ENCODE measurements at places on chromosomes 2 and 18.

GRCh38 chr2:171568089-171568488 is 45.8 kb downstream of the CYBRD1 start:
- no peak for DNase-seq

DNA sequence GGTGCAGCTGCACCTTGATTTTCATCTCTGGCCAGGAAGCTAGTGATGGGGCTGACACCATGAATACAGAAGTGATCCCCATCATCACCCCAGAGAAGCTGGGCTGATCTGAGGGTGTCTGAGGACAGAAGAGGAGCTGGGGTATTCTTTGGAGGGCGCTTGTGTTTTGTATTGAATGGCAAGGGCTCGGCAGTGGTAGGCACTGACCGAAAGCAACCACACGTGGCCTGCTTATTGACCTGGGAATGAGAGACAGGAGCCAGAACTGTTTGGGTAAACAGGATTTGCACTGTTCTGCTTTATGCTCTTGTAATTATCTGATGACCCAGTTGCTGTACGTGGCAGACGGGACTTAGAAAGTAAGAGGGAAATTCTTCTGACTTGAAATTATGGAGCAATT is 62.6 kb upstream of the RPL31 start:
- DNase-seq: no peak

DNA sequence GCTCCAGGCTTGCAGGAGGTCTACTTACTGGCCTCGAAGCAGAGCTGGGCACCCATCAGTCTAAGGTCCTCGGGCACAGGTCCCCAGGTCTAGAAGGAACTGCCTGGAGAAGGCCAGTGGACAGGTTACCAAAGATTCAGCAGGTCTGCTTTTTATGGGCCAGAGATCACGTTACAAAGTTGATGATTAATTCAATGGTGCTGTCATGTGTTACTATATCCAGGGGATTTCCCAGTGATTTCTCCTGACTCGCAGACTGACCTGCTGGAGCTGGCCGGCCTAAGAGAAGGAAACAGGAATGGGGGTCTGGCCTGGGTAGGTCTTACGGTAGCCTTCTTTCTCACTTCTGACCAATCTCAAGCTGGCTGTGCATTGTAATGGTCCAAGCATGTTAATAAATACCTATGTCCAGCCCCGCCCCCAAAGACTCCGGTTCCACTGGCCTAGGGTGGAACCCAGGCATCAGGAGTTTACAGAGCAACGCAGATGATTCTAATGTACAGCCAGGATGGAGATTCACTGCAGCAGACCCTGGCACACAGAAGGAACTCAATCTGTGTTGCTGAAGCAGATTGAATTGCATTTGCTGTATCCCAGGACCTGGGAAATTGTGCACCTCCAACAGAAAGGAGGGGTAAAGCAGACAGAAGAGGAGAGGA is at the start of gene NEURL3:
NEURL3 (minus strand) TSS at position 127 of the 659 bp plus-strand sequence; CDS start at position 56, 71 bp downstream.
- DNase-seq: no peak

DNA sequence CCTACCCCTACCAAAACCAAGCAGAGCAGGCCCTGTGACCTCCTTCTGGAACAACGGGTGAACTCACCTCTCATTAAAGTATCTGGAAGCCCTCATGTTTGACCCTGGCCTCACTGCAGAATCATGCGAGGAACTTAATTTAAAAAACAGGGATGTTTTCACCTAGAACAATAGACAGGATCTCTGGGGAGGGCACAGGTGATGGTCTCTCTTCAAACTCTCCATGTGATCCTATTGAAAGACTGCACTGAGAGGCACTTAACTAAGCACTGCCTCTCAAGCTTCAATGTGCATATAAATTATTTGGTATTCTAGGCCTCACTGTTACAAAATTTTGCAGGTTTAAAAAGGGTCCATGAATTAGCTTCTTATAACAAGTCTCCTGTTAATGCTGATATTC is 7.5 kb downstream of the ZNF519 start:
- no peak for DNase-seq

DNA sequence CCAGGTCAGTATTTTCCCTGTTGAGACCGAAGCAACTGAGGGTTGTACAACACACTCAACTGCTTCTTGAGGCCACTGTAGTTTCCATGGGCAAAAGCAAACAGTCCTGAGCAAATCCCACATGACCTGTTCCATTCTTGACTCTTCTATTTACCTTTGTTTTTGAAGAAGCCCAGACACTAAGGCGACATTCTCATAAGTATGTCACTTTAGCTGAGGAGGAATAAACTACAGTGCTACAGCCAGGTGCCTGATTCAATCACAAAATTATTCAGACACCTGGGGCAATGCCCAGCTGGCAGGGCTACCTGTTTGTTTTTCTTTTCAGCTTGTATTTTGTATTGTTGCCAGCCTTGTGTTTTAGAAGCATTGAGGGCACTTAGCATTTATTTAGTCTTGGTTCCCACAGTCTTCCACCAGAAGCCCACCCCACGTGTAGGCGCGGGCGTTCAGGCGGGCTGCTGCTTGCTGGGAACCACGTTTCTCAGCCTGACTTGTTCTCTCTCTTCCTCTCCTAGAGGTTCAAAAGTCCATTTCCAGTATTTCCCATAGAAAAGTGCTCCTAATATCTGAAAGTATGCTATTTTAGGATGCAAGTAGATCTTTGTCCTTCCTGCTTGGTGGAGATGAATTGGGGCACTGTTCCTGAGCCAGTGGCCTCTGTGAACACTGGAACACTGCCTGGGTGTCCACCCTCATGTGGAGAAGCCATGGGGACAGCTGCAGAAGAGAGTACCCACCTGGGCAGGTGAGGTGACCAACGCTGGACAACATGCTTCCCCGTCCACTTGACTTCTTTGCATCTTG is 99.0 kb upstream of the COPS8 start:
- DNase-seq: no peak

GRCh38 chr2:108593547-108594098 is 59.4 kb downstream of the LIMS1 start:
- DNase-seq: no peak

DNA sequence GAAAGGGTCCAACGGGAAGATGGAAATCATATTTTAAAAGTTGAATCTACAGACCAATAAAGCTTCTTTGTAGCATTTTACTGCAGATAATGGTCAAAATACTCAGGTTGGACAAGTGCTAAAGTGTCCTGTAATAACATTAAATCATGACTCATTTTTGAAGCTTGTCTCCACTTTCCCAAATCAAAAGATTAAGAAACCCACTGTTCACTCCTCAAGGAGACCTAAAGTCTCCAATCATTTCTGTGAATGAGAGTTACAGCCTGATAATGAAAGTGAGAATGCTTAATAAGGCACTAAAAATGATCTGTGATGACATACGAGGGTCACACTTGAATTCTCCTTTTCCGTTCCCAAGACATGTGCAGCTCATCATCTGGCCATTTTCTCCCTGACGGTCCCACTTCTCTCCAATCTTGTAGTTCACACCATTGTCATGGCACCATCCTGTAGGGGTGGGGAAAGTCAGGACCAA is 53.4 kb downstream of the ATIC start:
- DNase-seq: no peak

DNA sequence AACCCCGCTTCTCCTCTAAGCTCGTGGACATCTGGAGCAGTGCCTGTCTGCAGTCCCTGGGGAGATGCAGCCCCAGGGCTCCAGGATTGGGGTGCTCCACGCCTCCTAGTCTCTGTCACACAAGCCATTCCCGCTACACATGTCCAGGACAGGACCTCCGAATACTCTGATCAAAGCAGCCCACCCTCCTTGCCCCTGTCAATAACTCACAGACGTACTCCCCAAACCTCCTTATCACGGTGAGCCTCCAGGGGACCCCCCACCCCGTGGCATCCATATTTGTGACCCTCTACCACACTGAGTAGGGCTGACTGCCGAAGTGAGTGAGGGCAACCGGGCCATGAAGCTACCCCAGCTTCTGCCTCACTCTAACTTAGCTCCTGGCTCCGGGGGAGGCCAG is 727.7 kb downstream of the GALR1 start:
- no peak for DNase-seq

DNA sequence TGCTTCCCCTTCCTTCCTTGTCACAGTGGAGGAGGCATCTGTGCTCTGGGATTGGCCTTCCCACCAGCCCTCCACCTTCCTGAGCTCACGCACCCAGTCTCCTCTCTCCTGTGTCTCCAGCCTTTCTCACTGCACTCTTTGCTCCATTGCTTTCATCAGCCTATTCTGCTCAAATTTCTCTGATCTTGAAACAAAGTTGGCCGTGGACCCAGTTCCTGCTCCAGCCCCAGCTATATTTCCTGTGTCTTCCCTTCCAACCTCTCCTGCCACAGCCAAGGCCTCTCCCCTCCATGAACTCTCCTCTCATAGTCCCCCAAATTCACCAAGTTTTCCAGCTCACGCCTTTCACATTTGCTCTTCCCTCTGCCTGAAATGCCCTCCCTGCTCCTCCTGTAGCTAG is 226.6 kb upstream of the AGAP1 start:
- DNase-seq: no peak

GRCh38 chr2:70807102-70807827 is 13.1 kb downstream of the CLEC4F start:
- DNase-seq: no peak

GRCh38 chr18:54774423-54774822 is 53.9 kb upstream of the RAB27B start:
- DNase-seq: no peak

DNA sequence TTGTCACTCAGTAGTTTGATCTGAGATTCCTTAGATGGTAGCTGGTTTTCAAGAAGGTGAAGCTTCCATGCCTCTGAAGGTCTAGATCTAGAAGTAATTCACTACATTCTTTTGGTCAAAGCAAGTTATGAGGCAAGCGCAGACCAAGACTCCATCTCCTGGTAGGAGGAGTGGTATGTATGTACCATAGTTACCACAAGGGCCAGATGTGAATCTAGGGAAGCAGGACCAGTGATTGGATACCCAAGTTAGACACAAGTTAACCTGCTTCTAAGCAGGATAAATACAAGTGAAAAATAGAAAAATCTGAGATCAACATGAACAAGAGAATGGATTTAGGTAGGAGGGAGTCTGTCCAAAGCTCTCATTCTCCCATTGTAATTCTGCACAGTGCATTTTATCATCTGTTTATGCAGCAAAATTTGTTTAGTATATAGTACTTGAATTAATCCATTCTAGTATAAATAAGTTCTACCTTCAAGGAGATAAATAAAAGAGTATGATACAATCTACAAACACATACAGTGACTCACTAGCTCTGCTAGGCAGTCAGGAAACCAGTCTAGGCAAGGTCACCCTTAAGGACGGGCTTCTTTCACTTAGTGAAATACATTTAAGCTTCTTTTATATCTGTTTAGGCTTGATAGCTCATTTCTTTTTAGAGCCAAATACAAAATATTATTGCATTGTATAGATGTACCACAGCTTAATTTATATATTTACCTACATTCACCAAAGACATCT is 14.2 kb upstream of the DOCK10 start:
- DNase-seq: no peak

DNA sequence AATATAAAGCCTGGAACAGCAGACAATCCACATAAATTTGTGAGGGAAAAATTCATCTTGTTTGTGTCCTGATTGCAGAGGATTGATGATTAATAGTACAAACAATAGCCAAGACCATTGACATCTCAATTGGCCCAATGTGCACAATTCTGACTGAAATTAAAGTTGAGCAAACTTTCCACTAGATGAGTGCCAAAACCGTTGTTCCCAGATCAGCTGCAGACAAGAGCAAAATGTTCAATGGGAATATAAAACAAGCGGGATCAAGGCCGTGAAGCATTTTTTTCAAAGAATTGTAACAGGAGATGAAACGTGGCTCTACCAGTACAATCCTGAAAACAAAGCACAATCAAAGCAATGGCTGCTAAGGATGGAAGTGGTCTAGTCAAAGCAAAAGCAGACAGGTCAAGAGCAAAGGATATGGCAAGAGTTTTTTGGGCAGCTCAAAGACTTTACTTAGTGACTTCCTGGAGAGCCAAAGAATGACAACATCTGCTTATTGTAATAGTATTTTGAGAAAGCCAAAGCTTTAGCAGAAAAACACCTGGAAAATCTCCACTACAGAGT is 55.9 kb upstream of the KIF5C start:
- DNase-seq: no peak

- DNase-seq: no peak
Measured at GRCh38 chr2:150735894-150736498, 248.5 kb upstream of the RND3 start.

GRCh38 chr2:147482916-147483669 is 361.7 kb upstream of the ACVR2A start:
- DNase-seq: no peak

DNA sequence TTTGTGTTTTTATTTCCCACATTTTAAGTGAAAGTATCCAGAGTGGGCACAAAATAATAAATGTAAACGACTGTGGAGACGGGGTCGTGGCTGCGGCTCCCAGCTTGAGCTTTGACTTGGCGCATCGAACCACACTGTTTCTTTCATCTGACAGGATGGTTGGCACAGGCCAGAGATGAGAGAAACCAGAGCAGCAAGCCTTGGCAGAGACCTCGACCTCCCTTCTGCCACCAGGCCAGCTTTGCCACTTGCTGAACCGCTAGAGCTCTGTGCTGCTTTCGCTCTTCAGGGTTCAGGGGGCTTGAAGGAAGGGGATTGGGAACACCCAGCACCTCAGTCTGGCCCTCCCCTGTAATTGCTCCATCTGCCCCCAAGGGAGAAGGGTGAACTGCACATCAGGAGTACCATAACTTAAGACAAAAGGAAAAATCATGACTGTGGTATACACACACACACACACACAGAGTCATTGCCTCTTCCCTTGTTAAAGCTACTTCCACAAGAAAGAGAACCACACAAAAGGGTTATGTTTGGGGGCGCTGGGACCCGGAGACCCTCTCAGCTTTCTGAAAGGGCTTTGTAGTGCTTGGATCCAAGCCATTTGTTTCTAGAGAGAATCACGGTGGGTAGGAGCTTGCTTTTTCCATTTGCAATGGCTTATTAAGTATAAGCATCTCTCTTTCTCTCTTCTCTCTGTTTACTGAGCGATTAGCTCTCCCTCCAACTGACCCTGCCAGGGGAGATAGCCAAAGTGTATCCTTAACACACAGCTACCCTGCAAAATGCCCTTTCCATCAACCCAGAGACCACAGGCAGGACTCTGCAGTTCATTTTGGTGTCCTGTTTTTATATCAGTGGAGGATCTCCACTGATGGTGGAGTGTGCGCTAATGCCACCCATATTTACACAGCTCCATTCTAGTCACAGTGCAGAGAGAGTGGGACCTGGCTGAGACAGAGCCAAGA is 23.0 kb downstream of the POU3F3 start:
- no peak for DNase-seq

- no peak for DNase-seq
Measured at GRCh38 chr2:56981554-56981953, 797.8 kb downstream of the CCDC85A start.

- no peak for DNase-seq
Measured at GRCh38 chr18:50560681-50561629, 1.1 kb downstream of the MAPK4 start.
